ENCODE measurements at places on chromosomes 3 and 15.
A peak's percentile ranks its signal among the peaks of the same experiment; 100 is the strongest.

GRCh38 chr15:92733934-92734521 lies 78.5 kb upstream of the FAM174B start:
- DNase-seq: no peak

DNA sequence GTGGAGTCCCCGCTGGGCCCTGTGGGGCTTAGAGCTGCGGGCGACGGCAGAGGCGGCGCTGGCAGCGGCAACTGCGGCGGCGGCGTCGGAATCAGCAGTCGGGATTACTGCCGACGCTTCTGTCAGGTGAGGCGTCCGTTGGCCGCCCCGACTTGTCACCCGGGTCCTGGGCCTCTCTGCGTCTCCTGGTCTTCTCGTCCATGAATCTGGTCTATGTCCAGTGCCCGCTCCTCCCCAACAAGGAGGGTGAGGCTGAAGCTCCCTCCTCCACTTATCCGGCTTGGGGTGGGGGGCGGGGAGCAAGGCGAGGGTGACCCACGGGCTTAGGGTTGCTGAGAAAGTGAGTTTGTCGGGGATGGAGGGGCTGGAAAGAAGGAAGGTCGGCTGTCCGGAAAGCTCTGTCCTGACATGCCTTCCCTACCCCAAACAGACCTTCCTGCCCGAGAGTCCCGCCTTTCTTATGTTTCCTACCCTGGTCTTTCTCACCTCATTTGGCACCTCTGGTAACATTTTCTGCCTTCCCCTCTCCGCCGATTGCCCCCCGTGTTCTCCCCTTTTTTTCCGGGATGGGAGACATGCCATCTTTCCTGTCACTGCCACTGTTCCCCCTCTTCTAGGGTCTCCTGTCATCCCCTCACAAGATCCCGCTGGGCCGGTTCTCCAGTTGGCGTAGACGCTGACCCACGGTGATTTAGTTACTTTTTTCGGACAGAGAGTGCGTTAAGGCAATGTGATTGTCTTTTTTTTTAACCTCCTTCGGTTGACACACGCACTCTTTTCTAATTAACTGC lies 520 bp downstream of the ZNF654 start:
- DNase-seq: peak; percentile 24

DNA sequence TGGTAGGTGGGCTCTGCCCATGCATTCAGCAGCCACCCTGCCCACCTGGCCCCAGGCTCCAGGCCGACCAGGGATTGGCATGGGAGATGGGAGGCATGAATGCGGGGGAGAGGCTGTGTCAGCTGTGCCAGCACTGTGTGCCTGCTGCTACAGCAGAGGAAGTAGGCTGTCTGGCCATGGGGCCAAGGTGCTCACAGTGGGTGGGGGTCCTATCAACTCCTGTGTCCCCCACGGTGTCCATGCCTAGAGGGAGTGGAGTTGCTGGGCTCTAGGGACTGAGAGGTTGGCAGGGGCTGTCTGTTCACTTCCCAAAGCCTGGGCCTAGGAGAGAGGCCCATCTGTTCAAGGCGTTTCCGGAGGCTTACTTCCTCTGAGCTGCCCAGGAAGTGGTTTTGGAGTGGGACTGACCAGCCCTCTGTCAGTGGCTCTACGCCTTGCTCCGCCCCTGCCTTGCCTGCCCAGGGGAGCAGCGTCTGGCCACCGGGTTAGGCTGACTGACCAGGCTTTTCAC lies 5.8 kb downstream of the PRKCD start:
- peak; percentile 36 for DNase-seq

GRCh38 chr3:176697284-176697889 lies 499.9 kb downstream of the TBL1XR1 start:
- no peak for DNase-seq

All from uterus (tissue), 4 donors.